Hindlimb muscle (tissue), 1 donor: ENCODE measurements at places on chromosomes 7 and 10. TPM values are rescaled to one million over a fixed set of nuclear protein-coding genes. Genes with fewer than 3 reads are reported as not detected.
A peak's percentile ranks its signal among the peaks of the same experiment; 100 is the strongest.

- no peak for DNase-seq
These were observed 173.9 kb downstream of the HERPUD2 start for GRCh38 chr7:35520810-35521625.

DNA sequence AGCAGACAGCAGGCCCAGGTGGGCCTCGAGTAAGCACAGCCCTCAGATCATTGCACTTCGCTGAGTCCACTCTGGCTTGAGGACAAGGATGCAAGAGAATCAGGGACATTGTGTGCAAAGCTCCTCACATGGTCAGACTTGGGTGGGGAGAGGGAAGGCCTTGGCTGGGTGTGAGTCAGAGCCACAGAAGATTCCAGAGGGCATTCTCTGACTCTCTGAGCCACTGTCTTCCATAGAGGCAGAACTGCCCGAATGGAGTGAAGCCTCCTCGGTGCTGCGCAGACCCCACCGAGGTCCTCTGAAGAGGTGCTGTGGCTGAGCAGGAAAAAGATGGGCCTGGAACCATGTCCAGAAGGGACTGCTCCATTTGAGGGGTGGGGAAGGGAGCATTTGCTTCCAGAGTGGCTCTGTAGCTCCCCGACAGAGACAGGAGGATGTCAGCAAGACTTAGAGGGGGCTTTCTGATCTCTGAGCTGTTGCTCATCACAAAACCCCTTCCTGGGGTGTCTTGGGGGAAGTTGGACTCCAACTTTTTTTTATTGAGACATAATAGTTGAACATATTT is 120.8 kb downstream of the PTPN20 start:
- no peak for DNase-seq

- no peak for DNase-seq
These were observed 164.3 kb downstream of the CREB5 start for GRCh38 chr7:28576656-28577055.

GRCh38 chr7:3437467-3437866 is 136.4 kb downstream of the SDK1 start:
- no peak for DNase-seq

- DNase-seq: no peak
These were observed 171.1 kb downstream of the FAM107B start for GRCh38 chr10:14603534-14604102.

GRCh38 chr10:271201-271600 is 135.9 kb downstream of the ZMYND11 start:
- DNase-seq: no peak

DNA sequence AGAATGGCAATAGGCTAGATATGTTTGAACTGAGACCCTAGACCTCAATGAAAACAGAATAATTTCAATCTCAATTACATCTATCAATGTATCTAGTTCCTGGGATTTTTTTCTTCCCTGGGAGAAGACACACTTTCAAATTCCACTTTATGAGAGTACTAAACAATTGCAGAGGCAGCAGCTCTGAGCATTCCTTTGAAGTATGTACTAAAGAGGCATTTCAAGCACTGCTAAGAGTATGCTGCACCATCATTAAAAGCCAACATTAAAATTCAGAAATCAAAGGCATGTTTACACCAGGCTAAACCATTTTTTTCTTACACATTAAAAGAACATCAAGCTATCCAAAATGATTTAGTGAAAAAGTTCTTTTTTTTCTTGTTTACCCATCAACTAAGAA is 297.9 kb upstream of the CACNA2D1 start:
- DNase-seq: no peak

DNA sequence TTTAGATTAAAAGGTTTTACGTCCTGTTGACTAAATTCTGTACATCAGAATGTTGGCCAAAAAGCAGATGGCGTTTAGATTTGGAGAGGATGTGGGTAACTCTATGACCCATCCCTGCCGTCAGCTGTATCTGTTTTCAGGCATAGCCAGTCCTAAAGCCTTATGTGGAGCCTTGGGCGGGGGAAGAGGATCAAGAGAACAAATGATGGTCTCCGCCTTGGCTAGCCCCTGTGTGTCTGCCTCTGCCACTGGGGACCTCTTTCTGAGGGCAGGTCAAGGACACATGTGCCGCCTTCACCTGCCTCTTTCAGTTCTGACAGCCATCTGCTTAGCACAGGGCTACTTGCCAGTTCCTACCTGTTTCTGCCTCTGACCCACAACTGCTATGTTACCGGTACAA is 24.1 kb downstream of the PDSS1 start:
- DNase-seq: no peak

GRCh38 chr7:159068488-159068811 is 76.2 kb downstream of the VIPR2 start:
- peak; percentile 84 for DNase-seq

DNA sequence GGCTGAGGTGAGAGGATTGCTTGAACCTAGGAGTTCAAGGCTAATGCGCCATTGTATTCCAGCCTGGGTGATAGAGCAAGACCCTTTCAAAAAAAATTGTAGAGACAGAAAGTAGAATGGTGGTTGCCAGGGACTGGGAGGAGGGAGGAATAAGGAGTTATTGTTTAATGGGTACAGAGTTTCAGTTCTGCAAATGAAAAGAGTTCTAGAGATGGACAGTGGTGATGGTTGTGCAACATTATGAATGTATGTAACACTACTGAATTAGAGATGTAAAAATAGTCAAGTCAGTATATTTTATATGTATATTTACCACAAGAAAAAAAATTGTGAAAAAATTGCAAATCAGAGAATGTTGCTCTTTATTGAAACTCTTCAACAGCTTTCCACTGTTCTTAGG is 266.5 kb upstream of the NPY start:
- DNase-seq: no peak

GRCh38 chr10:86759073-86759672 is 2.8 kb downstream of the BMPR1A start:
- DNase-seq: no peak

- no peak for DNase-seq
These were observed 35.6 kb downstream of the ZNF518A start for GRCh38 chr10:96165726-96166125.

GRCh38 chr10:86446440-86446839 is 75.2 kb downstream of the WAPL start:
- DNase-seq: no peak

- DNase-seq: no peak
These were observed 444 bp upstream of the TNPO3 start for GRCh38 chr7:129055294-129055816.

- no peak for DNase-seq
These were observed 25.8 kb downstream of the PLA2G12B start for GRCh38 chr10:72928798-72929197.

GRCh38 chr7:1709900-1710299 is 39.8 kb downstream of the ELFN1 start:
- no peak for DNase-seq

DNA sequence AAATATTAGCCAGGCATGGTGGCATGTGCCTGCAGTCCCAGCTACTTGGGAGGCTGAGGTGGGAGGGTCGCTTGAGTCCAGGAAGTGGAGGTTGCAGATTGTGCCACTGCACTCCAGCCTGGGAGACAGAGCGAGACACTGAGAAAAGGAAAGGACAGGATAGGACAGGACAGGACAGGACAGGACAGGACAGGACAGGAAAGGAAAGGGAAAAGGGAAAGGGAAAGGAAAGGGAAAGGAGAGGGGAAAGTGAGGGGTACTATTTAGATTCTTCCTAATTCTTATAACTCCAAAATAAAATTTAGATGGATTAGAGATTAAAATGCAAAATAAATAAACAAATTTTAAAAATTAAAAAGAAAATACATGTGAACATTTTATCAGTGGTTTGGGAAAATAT is 58.7 kb downstream of the PIK3AP1 start:
- no peak for DNase-seq

Gene LIPJ
- polyA plus RNA-seq: 0.05 TPM

Gene TUBB8
- not detected for polyA plus RNA-seq

Gene PBLD
- 6.8 TPM for polyA plus RNA-seq

Gene GDF2
- not detected for polyA plus RNA-seq

Gene DCLRE1A
- polyA plus RNA-seq: 5.2 TPM

Gene RBM20
- polyA plus RNA-seq: 14.0 TPM

Gene BAMBI
- polyA plus RNA-seq: 1.8 TPM

Gene STOX1
- 2.3 TPM for polyA plus RNA-seq

Gene ZNF425
- 4.5 TPM for polyA plus RNA-seq

Gene RUFY2
- 19.5 TPM for polyA plus RNA-seq

Gene HTR5A
- not detected for polyA plus RNA-seq
